ENCODE measurements at places on chromosomes 6 and 20.

DNA sequence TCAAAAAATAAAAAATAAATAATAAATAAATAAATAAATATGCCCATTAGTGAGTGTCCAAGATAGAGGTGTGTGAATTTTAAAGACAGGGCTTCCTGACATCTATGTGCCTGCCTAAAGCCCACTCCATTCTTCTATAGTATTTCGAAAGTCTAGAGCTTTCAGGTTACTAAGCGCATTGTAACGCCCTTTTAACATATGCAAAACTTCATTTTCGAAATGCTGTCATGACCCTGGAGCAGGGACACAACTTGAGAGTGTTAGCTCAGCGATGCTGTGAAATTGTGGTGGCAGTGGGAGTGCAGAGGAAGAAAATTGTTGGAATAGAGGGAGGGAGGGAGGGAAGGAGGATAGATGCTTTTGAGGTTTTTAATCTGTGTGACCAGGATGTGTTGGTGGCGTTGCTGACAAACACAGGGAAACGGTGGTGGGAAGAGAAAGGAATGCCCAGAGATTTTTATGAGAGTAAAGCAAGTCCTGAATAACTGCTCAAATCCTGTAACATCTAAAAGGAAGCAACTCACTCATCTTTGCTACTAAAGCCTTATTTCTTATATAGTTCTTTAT lies 169.3 kb downstream of the ARID1B start:
- DNase-seq, result no peak

- DNase-seq, result no peak
Observed at GRCh38 chr6:12356983-12357972, 67.1 kb downstream of the EDN1 start.

- DNase-seq, result no peak
Observed at GRCh38 chr6:102015431-102015830, 621.9 kb downstream of the GRIK2 start.

DNA sequence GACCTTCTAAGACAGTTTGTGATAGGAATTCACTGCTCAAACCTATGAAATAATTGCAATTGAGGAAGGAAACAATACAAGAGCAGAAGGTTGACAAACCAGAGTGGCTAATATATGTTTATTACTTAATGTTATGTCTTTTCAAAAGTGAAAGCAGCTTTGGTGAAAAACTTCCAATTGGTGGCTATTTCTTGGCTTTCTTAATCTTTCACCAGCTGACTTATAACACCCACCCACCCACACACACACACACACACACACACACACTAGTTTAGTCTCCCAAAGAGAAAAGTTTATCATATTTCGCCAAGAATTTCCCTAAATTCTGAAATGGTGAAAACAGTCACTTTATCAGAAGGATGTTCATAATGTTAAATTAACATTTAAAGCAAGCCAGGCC lies 583.5 kb downstream of the EYS start:
- no peak for DNase-seq

GRCh38 chr6:23006656-23007055 lies 437.3 kb downstream of the HDGFL1 start:
- DNase-seq, result no peak
